ENCODE measurements at places on chromosomes 3 and 15.

- DNase-seq: no peak
Observed at GRCh38 chr3:172391592-172392302, 56.5 kb downstream of the GHSR start.

GRCh38 chr3:16444344-16444743 lies 69.2 kb downstream of the RFTN1 start:
- no peak for DNase-seq

DNA sequence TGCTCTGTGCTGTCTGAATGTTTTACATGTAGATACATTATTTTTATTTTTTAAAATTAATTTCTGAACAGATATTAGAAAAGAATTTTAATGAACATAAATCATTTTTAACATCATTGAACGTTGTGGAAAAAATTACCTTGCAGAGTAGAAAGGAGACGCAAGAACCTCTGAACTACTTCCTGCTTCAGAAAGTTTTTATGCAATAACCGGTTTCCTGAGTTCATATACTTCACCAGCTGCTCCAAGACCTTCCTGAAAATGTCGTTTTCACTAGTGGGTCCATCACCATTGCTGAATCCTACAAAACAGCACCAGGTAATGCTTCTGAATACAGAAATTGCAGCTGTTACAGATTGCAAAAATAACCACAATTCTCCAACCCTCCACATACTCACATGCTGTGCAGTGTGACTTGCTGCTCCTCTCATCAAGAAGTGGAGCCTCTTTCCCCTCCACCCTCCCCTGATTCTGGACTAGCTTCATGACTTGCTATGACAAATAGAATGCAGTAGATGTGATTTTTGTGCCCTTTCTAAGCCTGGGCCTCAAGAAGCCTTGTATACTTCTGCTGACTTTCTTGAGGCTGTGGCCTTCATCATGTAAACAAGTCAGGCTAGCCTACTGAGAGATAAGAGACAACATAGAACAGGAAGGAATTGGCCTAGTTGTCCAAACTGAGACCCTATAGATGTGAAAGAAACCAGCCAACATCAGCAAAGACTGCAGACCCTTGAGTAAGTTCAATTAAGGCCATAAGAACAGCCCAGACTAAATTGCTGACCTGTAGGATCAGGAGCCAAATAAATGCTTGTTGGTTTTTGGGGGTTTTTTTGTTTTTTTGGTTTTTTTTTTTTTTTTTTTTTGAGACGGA lies 80.4 kb downstream of the TRANK1 start:
- DNase-seq: no peak

DNA sequence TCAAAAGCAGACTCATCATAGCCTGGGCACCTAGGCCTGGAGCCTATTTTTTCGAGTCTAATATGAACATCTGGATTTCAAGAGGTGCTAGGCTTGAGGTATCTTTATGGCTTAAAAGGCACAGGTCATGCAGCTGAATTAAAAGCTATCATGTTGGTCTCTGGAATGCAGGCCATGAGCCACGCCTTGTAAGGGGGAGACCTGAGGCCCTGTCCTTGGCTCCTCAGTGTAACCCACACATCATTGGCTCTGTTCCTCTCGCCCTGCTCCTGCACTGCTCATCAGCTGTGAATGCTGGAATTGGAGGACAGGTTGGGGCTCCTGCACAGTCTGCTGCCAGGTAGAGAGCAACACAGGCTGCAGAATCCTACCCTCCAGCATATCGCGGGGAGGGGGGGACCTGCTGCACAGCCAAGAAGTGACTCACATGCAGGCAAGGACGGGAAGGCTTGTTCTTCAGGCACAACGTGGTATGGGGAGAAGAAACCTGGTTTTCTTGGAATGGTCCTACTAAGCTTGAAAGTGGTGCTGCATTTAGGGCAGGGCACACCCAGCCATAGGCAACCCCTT lies 146.0 kb downstream of the CHST2 start:
- DNase-seq: no peak

GRCh38 chr15:93150910-93151881 lies 62.2 kb upstream of the RGMA start:
- DNase-seq: no peak

- no peak for DNase-seq
Observed at GRCh38 chr15:74831813-74832495, 5.5 kb downstream of the CPLX3 start.

GRCh38 chr3:42529468-42529867 lies 27.0 kb downstream of the VIPR1 start:
- no peak for DNase-seq

DNA sequence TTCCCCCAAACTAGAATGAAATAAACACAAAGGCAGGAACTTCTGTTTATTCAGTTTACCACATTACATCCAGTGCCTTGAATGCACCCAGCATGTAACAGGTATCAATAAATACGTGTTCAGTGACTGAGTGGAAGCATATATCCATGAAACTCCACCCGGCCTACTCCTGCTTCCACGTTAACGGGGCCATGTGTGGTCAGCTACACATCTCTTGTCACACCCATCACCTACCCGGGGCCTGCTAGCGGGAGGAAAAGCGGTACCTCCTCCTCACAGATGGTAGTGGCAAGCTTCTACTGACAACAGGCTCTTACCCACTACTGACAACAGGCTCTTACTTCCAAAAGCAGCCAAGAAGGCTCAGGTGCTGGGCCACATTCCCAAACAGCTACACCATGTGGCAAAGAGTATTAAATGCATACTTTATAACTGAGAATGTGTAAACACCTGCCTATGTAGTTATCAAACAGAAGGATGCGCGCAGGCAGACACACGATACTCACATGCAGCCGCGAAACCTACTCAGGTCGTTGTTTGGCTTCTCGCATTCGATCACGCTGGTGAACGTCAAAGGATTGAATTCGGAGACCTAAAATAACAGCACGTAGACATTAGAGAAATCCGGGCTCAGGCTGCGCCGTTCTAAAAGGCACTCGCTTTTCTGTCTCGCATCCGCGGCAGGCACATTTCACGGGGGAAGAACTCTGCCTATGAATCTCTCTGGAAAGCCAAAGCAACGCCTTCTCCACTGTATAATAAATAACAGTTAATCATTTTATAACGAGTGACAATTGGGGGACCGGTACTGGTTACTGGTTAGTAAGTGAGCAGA lies 127.4 kb downstream of the ATP10A start:
- no peak for DNase-seq

DNA sequence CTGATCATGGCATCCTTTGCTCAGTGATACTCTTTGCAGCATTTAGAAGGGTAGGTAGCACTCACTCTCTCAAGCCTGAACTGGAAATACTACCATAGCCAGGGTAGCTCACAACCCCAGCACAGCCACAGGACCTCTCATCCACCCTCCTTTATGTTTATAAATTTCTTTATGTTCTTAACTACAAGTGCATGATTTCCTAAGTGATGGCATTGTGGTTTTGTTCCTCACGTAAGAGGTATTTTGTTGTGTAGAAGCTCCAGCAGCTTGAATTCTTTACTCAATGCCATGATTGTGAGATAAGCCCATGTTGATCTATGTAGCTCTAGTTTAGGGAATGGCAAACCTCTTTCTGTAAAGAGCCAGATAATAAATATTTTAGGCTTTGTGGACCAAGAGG lies 7.9 kb upstream of the RTP3 start:
- DNase-seq: no peak
